Naive thymus-derived CD8-positive, alpha-beta T cell (primary cell): ENCODE measurements at places on chromosomes 12 and 14.

- DNase-seq, result no peak
Observed at GRCh38 chr12:107929436-107929835, 154.9 kb downstream of the ASCL4 start.

DNA sequence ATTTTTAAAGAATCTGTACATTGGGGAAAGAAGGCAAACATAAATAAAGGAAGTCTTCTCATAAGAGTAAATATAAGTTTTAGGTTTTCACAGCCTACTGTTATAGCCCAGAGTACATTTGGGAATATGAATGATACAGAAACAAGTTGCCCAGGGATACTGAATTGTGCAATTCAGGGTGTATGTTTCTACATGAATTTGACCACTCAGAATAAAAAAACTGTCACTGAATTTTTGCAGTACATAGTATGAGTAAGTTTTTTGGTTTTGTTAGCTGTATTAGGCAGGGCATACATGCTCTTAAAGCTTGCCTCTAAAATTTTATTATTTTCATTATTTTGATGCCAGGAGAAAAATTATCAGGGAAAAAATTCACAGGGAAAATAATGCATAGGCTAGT lies 6.6 kb upstream of the PCNX4 start:
- DNase-seq, result no peak

GRCh38 chr12:65171073-65171472 lies 1.7 kb downstream of the LEMD3 start:
- no peak for DNase-seq

DNA sequence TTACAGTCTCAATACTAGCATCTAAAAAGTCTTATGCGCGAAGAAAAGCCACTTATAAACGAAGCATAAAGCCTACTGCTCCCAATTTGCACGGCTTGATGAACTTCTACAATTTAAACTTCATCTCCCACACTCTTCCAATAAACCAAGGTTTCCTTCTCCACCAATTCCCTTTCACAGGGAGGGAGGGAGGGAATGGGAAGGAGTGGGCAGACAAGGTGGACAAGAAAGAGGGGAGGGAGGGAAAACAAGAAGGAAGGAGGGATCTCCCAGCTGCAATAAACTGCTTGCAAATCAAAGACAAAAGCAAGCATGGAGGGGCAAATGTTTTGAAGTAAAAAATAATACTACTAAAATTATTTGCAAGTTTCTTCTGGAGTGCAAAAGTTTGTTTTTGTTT lies 64.5 kb downstream of the MED13L start:
- no peak for DNase-seq

DNA sequence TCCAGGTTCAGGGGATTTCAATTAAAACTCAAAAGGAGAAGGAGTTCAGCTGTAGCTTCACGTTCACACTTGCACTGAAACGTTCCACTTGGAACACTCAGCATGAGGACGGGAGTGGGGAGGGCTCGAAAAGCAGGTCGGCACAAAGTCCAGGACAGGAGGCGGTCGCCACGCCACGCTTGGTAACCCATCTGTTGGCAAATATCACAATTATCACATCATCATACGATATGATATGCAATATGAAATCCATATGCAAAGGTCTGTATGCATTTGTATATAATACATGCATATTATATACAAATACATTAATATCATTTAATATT lies 17.2 kb downstream of the ADGRD1 start:
- no peak for DNase-seq

- DNase-seq, result no peak
Observed at GRCh38 chr12:27193106-27193505, 51.0 kb upstream of the STK38L start.

- DNase-seq, result no peak
Observed at GRCh38 chr14:58645641-58646040, 7.9 kb downstream of the DACT1 start.

DNA sequence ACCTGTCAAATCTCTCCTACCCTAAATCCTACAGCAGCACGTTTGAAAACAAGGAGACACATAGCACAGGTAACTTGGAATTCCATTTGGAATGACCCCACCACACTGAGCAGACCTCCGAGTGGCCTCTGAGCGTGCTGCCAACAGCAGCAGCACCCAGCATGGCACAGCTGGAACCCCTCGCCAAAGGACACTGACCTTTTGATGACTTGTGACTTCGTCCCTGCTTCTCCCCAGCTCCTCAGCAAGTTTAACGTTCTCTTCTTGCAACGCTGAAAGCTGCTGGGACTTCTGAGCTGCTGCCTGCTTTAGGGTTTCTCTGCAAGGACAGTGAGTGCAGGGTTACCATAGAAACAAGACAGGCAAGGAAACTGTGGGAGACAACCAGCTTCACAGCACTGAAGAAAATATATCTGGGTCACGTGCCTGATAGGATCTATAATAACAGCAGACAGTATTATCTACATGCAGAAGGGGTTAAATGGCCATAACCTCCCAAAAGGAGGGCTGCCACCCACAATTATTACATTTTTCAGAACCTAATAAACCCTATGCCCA lies 43.3 kb upstream of the VPS33A start:
- DNase-seq, result no peak
